M059J (cell line): ENCODE measurements at places on chromosomes 4 and X. TPM values are rescaled to one million over a fixed set of nuclear protein-coding genes. Genes with fewer than 3 reads are reported as not detected.

LAP3 gene
- total RNA-seq: 279 and 291 TPM in 2 replicates

- no peak for DNase-seq
Measured at GRCh38 chr4:80069837-80070731, 2.9 kb downstream of the ANTXR2 start.

DNA sequence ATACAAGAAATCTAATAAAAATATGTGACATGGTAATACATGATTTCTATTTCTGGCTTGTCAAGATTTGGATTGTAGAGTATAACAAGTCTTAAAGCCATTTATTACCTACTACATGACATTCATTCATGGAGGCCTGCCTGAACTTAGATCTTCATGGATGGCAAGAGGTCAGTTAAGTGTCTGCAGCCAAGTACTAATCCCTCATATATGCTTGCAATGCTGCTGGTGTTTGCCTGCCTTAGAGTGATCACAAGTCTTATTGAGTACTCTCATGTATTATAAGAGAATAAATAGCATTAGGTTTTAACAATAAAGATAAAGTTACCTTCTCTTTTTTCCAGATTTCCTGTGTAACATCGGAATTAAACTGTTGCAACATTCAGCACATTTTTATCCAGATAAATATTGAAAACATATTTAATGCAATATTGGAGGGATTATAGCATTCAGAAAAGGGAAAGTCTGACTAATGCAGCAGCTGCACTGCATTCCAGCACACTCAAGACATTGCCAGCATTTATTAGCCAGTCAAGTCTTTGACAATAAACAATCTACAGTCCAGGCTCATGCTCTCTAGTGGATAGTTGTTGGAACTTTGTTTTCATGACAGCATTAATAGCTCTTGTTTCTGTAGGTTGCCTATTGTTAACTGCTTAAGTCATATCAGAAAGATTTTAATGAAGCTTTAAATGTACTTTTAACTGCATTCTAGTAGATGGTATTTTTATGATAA lies 737.1 kb downstream of the FAT4 start:
- peak; percentile 3 for DNase-seq

CSAG1 gene
- 6.5 and 6.6 TPM in 2 replicates for total RNA-seq

GRCh38 chr4:87354168-87355102 lies 31.8 kb upstream of the HSD17B13 start:
- peak; percentile 39 for DNase-seq

- DNase-seq: no peak
Measured at GRCh38 chr4:144739511-144740033, 93.6 kb downstream of the HHIP start.

DNA sequence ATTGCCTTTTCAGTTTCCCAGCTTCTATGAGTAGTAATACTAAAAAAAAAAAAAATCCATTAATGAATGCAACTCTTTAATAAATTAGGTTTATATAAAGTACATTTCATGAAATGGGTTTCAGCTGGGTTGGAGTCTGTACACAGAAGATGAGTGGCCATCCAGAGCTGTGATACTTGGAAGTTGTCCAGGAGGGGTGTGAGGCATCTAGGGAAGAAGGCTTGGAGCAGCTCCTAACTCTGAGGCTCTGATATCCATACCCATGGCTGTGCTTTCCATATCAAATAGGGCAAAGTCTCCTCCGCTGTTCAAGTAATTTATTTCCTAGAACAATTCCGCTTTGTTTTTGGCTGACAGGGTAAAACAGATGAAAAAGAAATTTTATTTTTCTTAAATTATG lies 423.3 kb upstream of the TENM3 start:
- DNase-seq: peak; percentile 51

GRCh38 chr4:173301518-173302201 lies 32.5 kb downstream of the HMGB2 start:
- DNase-seq: peak; percentile 53

GRCh38 chrX:147602176-147602696 lies 309.5 kb upstream of the FMR1 start:
- DNase-seq: peak; percentile 4

CT45A2 gene
- total RNA-seq: not detected in 2 replicates

LUZP4 gene
- total RNA-seq: not detected in 2 replicates

EPHA5 gene
- 6.7 and 9.6 TPM in 2 replicates for total RNA-seq

DNA sequence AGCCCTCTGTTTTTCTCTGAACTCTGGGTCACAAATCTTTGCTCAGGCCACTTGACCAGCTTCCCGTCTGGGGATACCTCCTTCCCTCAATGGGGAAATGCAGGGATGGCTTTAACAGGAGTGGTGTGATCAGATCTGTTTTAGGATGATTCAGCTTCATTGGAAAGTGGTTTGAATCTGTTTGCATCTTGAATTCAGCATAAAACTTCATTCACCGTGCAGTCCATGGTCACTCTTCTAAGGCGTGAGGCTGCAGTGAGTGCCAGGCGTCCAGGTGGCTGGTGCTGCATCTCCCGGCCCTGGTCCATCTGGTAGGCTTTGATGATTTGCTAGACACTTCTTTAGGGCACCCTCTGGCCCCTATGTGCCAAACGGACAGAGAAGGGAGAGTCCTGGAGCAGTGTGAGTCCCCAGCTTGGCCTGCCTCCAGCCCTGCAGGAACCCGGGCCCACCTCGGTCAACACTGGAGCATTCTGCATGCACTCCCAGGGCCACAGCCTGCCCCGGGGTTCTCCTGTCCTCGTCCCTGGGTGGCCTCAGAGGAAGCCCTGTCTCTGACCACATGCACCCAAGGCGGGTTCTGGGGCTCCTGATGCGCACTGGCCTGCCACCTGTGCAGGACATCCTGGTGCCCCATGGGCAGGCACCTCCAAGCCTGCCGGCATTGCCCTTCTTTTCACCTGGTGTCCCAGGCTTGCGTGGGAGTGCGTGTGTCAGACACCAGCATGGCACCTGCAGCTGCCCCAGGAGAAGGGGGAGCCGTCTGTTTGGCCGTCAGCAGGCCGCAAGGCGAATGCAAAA lies 251.5 kb upstream of the PSAPL1 start:
- DNase-seq: no peak

NDUFC1 gene
- 92.3 and 119 TPM in 2 replicates for total RNA-seq

FAM199X gene
- total RNA-seq: 24.1 and 35.2 TPM in 2 replicates

GRCh38 chr4:83851261-83852084 lies 315.6 kb downstream of the GPAT3 start:
- peak; percentile 79 for DNase-seq

TCEAL5 gene
- not detected in 2 replicates for total RNA-seq

DNA sequence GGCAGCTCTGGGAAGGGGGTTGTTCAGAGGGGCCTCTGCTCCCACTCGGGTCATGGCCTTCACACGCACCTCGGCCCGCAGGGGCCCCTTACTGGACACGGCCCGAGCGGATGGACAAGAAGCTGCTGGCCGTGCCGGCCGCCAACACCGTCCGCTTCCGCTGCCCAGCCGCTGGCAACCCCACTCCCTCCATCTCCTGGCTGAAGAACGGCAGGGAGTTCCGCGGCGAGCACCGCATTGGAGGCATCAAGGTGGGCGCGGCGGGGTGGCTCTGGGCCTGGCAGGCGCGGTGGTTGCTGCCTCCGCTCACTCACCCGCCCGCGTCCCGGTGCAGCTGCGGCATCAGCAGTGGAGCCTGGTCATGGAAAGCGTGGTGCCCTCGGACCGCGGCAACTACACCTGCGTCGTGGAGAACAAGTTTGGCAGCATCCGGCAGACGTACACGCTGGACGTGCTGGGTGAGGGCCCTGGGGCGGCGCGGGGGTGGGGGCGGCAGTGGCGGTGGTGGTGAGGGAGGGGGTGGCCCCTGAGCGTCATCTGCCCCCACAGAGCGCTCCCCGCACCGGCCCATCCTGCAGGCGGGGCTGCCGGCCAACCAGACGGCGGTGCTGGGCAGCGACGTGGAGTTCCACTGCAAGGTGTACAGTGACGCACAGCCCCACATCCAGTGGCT lies 8.3 kb downstream of the FGFR3 start:
- DNase-seq: no peak

TSPAN7 gene
- not detected in 2 replicates for total RNA-seq

GRCh38 chr4:84940960-84941359 lies 25.5 kb downstream of the WDFY3 start:
- no peak for DNase-seq

DNA sequence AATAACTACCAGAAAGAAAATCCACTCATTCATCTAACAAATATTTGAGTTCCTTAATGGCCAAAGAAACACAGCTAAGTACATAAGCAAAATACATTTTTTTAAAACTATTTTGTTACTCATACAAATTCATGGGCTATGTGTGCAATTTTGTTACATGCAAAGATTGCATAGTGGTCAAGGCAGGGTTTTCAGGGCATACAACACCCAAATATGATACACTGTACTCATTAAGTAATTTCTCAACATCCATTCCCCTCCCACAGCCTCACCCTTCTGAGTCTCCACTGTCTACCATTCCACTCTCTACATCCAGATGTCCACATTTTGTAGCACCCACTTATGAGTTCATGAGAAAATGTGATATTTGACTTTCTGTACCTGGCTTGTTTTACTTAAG lies 58.2 kb downstream of the BRWD3 start:
- DNase-seq: no peak

- no peak for DNase-seq
Measured at GRCh38 chr4:93042746-93043145, 739.0 kb downstream of the GRID2 start.

DNA sequence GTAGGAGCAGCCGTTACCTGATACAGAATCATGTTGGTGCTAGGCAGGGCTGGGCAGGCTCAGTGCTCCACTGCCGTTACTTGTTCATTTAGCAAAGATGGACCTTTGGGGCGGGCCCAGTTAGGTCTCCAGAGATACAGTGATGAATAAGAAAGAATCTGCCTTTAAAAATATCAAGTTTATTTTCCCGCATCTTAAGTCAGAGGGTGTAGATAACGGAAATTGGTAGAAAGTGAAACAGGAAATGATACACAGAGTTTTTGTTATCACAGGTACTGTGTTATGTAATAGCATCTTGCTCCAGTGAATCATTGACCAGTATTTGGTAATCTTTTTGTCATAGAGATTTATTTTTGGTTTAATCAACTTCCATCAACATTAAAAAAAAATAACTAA lies 5.5 kb downstream of the TMEM131L start:
- no peak for DNase-seq

DNA sequence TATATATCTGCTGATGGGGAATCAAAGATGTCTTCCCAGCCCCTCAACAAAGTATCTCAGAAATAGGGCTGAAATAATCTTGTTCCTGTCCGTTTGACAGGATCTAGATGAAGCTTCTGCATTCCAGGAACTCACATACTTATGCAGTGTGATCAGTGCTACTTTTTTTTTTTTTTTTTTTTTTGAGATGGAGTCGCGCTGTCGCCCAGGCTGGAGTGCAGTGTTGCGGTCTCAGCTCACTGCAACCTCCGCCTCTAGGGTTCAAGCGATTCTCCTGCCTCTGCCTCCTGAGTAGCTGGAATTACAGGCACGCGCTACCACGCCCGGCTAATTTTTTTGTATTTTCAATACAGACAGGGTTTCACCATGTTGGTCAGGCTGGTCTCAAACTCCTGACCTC lies 36.4 kb downstream of the DHX15 start:
- DNase-seq: no peak

GRCh38 chr4:177681902-177682301 lies 239.7 kb upstream of the AGA start:
- peak; percentile 4 for DNase-seq

DNA sequence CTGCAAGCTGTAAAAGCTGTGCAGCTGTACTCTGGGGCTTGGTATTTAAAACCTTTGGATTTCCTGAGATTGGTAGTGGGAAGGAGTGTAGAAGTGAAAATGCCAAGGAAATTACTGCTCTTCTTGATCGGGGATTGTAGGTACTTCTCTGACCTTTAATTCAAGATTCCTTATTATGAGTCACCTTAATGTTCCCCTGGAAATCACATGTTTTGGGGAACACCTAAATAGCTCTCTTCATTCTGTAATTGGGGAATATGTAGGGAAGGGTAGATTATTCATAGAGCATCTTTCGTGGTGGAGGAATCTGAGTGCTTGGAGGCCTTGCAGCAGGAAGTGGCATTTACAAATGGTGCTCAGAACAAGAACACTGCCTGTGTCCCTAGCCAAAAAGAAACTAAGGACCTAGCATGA lies 137.8 kb downstream of the UCHL1 start:
- DNase-seq: peak; percentile 73

UGT2B10 gene
- not detected in 2 replicates for total RNA-seq

DNA sequence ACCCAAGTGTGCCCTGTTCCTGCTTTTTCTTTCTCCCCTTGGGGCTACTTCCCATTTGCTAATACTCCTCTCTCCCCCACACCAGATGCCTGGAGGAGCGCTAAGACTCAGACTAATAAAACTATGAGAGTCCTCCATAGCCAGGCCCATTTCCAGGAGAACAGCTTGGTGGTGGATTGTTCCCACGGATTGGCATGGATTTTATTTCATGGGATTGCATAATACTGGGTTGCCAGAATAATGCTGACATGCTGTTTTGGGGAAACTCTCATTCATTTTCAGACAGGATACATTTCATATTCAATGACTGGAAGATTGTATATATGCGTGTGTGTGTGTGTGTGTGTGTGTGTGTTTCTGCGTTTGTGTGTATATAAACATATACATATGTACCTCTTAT lies 447.5 kb upstream of the PITX2 start:
- DNase-seq: peak; percentile 37

UNC5C gene
- 0.44 and 2.1 TPM in 2 replicates for total RNA-seq

SLIT2 gene
- 8.1 and 13.3 TPM in 2 replicates for total RNA-seq

CCDC158 gene
- total RNA-seq: not detected in 2 replicates

DNA sequence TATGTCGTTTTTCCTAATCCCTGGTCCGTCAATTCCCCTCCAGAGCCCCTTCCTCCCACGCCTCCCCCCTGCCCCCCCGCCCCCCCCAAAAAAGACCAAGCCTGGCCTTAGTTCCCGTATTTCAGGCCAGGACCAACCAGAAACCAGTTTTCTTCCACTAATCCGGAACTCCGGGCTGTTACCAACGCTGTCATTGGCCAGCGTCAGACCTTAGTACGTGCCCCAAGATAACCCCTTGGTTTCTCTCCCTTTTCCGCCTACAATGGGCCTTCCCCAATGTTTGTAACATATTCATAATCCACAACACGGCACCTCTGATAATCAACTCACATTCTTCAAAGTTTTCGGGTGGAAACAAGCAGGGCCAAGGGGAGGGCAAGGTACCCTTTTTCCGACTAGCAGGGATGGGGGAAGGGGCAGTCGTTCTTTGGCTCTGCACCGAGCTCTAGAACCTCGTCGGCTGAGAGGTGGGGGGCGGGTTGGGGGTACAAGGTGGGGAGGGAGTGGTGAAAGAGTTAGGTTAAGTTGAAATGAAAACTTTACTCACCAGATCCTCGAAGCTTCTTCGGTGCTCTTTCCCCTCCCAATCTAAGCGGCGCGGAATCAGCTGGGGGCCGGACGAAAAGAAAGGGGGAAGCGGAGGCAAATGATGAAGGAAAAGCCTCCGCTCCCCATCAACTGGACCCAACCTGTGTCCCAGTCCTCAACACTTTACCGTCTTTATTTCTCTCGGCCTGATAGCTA lies 1.5 kb downstream of the BRWD3 start:
- DNase-seq: peak; percentile 81

- DNase-seq: peak; percentile 26
Measured at GRCh38 chr4:110959041-110959643, 336.3 kb upstream of the PITX2 start.

DNA sequence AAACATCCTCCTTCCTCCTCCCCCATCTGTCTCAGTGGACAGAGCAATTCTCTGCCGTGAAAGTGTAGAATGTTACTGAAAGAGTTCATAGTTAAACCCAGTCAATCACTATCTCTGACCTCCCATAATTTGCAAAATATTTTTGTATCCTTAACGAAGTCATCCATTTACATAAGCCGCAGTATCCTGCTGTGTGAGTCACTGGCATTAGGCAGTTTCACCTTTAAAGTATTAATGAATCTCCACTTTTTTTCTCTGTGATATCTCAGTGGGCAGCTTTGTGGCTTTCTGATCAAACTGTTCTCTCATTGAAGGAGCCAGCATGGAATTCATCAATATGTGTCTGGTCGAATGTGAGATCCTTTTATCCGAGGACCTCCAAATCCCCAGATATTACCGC lies 678.6 kb upstream of the TENM3 start:
- DNase-seq: peak; percentile 51
